ENCODE measurements at places on chromosomes 1 and 21.

DNA sequence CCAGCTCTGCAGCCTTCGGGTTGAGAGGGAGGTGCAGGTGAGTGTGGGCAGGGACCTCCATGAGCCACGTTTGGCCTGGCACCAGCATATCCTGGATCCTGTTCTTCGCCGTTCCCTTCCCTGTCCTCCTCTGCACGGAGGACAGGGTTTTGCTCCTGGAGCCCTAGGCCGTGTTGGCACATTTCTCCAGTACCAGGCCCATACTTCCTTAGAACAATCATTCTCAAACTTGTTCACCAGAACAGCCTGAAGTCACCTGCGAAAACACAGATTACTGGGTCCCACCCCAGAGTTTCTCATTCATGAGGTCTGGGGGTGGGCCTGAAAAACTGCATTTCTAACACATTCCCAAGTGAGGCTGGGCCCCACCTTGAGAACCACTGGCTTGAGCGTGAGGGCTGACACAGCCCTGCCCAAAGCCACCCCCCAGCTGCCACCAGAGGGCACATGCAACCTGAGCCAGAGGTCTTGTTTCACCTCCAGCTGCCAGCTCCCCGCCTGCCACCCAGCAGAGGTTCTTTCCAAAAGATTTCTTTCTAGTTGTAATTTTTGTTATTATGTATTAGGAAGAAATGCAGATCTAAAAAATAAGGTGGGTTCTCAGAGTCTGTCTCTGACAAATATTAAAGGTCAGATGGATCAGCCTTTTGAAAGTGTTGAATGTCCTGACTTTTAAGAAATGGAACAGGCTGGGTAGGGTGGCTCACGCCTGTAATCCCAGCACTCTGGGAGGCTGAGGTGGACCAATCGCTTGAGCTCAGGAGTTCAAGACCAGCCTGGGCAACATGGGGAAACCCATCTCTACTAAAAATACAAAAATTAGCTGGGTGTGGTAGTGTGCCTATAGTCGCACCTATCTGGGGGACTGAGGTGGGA is 39.6 kb upstream of the LDLRAP1 start:
- no peak for DNase-seq

GRCh38 chr1:117570988-117571409 is 34.8 kb upstream of the TENT5C start:
- DNase-seq = no peak

DNA sequence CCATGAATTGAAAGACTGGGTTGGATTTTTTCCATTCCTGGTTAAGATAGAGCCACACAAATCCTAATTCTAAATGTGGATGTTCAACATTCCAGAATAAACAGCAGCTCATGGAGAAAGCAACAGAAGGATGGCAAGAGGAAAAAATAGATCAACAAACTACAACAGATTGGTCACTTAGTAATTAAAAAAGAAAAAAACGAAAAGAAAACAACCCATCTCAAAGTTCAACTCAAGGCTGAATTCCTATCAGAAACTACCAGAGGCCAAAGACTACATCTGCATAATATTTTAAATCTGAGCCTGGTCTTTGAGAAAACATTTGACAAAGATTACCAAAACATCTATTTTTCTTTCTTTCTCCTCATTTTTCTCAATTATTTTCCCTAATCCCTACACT is 69.9 kb downstream of the TGFBR3 start:
- DNase-seq = no peak

- no peak for DNase-seq
Measured at GRCh38 chr1:192158181-192158580, at the start of gene RGS18. Gene RGS18, plus strand, starts transcription at chr1:192158462. Its CDS starts 176 bp downstream, at chr1:192158638.

DNA sequence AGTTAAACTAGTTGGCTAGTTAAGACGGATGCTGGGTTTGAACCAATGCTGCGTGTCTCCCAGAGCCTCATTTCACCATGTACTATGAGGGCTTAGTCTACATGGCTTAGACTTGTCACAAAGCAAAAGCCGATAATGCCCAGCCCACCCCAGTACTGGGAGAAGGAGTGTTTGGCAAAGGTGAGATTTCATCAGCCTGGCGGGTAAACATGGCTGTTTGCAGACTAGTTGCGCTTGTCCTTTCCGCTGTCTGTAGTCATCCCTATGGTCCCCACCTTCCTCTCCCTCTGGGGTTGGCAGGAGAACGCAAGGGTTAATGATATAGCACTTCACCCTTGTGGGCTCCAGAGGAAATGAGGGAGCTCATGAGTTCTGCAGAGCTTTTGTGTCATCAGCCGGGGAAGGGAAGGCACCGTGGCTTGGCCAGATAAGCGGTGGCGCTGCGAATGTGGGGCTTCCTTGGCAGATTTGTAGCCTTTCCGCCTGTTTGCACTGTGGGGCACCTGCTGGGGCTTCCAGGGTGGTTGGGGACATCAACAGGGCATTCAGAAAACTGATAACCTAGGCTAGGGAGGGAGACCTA is 29.2 kb downstream of the SOX13 start:
- no peak for DNase-seq

DNA sequence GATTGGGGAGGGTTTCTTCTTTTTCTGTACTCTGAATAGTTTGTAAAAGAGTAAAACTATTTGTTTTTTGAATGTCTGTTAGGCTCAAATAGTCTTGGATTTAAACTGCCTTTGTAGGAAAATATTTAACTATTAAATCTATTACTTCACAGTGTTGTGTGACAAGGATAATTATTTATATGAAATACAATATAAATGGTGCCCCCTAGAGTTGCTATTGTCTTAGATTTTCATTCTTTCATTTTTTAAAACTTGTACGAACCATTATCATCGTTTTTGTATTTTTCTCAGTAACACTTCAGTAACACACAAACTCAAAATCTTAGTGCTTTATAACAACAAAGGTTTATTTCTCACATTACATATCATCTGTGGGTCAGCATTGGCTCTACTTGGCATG is 37.4 kb downstream of the C1orf185 start:
- no peak for DNase-seq

DNA sequence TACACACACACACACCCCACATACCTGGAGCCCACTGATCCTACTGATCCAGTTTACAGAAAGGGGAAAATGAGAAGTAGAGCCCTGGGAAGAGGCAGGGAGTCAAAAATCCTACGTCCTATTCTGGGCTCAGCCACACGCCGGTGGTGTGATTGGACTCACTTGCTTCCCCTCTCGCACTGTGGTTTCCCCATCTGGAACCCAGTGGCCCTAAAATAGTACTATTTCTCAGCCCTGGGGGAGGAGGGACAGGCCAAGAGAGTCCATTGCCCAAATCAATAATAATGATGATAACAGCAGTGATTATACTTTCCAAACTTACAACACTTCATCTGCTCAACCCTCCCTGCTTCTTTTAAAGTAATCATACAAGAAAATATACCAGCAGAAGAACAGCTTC is 2.9 kb upstream of the PIGR start:
- no peak for DNase-seq

GRCh38 chr1:177219554-177220458 is 49.0 kb downstream of the BRINP2 start:
- no peak for DNase-seq

- DNase-seq = no peak
Measured at GRCh38 chr1:200028586-200029034, 1.1 kb downstream of the NR5A2 start.

DNA sequence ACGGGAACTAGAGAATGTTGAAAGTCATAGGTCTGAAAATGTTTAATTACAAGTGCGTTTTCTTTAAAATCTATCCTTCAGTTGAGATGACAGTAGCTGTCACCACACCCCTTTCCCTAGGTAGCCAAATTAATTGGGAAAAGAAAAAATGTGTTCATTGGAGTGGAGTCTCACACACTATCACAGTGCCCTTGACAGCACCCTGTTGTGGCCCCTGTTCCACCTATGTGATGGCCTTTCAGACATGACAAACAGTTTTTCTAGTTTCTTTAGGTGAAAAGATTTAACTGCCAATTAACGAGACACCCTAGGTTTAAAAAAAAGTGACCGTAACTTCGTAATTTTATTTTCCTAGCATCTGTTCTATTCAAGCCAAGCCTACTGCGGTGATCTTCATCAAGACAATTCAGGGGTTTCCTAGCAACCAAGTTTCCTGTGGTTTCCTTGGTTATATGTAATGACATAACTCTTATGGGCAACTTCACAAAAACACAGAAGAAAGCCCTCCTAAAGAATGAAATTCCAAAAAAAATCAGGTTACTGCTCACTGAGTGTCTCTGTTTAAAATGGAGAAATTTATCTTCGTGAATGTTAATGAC is 298.3 kb downstream of the PDE4B start:
- no peak for DNase-seq

- DNase-seq = no peak
Measured at GRCh38 chr1:104064399-104064798, 314.7 kb downstream of the AMY1C start.

DNA sequence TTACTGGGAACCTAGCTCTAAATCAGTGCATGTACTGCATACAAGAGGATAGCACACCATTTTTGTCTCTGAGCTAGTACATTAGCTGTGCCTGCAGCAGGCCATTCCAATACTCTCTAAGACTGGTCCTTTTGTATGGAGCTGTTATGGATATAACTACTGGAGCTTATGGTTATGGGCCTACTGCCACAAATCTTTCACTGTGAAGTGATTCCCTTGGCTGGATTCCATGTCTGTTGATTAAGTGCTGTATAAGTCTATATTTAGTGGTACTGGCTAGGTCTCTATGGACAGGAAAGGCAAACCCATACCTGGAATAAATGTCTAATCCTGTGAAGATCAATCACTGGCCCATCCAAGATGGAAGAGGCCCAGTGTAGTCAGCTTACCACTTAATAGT is 12.0 kb downstream of the ZFYVE9 start:
- DNase-seq = no peak

GRCh38 chr1:167666416-167666815 is 36.4 kb downstream of the RCSD1 start:
- no peak for DNase-seq

- DNase-seq = no peak
Measured at GRCh38 chr1:166170726-166171125, 3.9 kb upstream of the FAM78B start.

- peak; percentile 39 for DNase-seq
Measured at GRCh38 chr1:19087737-19088594, 122.1 kb downstream of the UBR4 start.

DNA sequence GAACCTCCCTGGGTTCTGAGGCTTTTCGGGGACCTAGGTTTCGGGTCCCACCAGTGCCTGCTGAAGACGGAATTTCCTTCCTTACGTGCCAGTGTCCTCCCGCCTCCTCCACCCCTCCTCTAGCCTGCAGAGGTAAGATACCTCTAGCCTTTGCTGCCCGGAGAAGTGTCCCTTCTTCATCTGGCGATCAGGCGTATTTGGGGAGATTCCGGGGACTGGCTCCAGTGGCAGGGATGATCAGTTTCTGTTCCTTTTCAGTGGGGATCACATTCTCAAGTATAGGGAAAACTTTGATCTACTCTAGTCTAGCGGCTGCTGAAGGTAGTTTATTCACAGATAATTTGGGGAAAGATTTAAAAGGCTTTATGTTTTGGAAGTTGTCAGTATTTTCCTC is 674 bp downstream of the CEP350 start:
- DNase-seq = no peak

DNA sequence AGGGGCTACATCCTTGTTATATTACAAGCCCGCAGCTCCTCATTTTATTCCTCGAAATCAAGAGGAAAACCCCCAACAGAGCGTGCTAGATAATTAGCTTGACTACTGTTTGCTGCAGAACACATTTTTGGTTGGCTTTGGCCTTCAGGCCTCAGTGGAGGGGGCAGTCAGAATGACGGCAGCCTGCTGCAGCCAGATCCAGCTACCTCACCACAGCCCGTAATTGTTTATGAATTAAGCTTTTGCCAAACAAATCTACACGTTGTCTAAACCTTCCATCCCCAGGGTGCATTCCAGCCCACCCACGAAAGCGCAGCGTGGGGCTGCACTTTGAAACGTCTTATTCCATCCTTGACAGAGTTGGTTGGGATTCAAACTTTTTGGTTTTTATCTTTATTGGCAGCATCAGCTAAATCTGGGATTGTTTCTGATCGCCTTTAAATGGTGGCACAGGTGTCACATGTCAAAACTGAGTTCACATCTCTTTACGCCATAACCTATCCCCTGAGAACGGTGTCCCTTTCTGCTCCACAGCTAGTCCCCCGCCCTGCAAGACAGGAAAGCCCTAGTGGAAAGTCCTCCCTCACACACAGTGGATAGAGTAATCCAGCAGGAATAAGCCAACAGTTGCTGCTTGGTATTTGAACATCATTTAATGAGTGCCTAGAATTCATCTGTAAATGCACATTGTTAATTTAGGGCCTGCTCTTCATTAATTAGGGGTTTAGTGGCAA is 195.5 kb downstream of the LMO4 start:
- DNase-seq = no peak

DNA sequence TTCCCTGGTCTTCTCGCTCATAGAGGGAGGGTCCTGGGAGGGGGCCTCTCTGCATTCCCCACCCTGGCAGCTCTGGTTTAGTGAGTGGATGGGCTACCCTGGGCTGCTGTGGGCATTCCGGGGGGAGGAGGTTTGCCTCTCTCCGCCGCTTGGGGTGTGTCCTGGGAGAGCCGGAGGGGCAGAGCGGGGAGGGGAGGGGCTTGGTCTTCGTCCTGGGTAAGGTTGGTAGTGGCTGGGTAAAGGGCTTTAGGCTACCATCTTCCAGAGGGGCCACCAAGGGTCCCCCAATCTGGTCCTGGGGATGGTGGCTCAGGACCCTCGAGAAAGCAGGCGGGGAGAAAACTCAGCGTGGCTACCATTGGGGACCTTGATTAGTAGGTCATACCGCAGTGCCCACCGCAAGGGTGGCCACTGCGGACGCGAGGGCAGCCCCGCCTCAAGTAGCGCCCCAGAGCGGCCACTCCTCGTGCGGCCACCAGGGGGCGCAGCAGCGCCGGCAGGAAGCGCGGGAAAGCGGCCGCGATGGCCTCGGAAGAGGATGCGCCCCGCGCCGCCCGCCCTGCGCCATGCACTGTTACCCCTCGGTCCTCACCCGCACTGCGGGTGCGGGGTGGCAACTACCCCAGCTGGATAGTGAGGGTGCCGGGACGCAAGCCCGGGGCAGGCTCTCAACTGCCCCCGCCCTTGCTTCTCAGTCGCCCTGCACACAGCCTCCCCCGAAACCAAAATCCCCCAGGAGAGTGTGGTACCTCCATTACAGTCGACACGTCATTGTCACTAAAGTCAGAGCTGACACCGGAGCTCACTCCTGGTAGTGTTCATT is 44.1 kb upstream of the SLC25A33 start:
- peak; percentile 44 for DNase-seq

- DNase-seq = no peak
Measured at GRCh38 chr1:50659107-50659662, 235.9 kb upstream of the DMRTA2 start.

- DNase-seq = no peak
Measured at GRCh38 chr21:38956856-38957571, 151.3 kb downstream of the ETS2 start.

- DNase-seq = no peak
Measured at GRCh38 chr1:202365092-202365815, 16.8 kb downstream of the PPP1R12B start.

- no peak for DNase-seq
Measured at GRCh38 chr1:27596261-27596660, 7.7 kb downstream of the AHDC1 start.

- no peak for DNase-seq
Measured at GRCh38 chr1:184350573-184350972, 36.3 kb upstream of the C1orf21 start.

- no peak for DNase-seq
Measured at GRCh38 chr1:64437453-64437852, 32.5 kb upstream of the CACHD1 start.

- DNase-seq = no peak
Measured at GRCh38 chr21:27082431-27083010, 115.6 kb upstream of the ADAMTS5 start.
